Activated T-helper 2 cell treated with anti-CD3 and anti-CD28 coated beads, Interferon-gamma antibody, Interleukin-2, Interleukin-4, amounts not matched to agents 10 μg/mL and 5 μg/mL and 100 μg/mL, durations not matched to agents 14 hours and 24 hours and 36 hours (primary cell): ENCODE measurements at places on chromosomes 11 and 22.
A peak's percentile ranks its signal among the peaks of the same experiment; 100 is the strongest.

GRCh38 chr22:27990879-27991278 lies 71.8 kb upstream of the PITPNB start:
- no peak overlapping the region for H3K4me3 ChIP-seq
- H3K27me3 ChIP-seq: no peaks in the 10 kb centered on the region
- DNase-seq: no peak
- H3K36me3 ChIP-seq: no peaks in the 10 kb centered on the region
- peaks cover 2% of the 10 kb centered on the region for H3K4me1 ChIP-seq

- no peak for DNase-seq
- no peak overlapping the region for H3K4me3 ChIP-seq
- H3K4me1 ChIP-seq: no peaks in the 10 kb centered on the region
- H3K27me3 ChIP-seq: no peaks in the 10 kb centered on the region
- H3K27ac ChIP-seq: no peak overlapping the region
- H3K36me3 ChIP-seq: no peaks in the 10 kb centered on the region
Observed at GRCh38 chr11:17002543-17002942, 11.7 kb downstream of the PLEKHA7 start.

GRCh38 chr22:47619631-47620030 lies 857.2 kb downstream of the TBC1D22A start:
- H3K4me1 ChIP-seq: no peaks in the 10 kb centered on the region
- H3K36me3 ChIP-seq: no peaks in the 10 kb centered on the region
- no peak overlapping the region for H3K4me3 ChIP-seq
- no peak for DNase-seq

- no peak overlapping the region for H3K27ac ChIP-seq
- H3K36me3 ChIP-seq: peaks cover 84% of the 10 kb centered on the region
- peaks cover 12% of the 10 kb centered on the region for H3K4me1 ChIP-seq
- no peaks in the 10 kb centered on the region for H3K27me3 ChIP-seq
- no peak overlapping the region for H3K4me3 ChIP-seq
Observed at GRCh38 chr11:71459076-71459766, 6.2 kb downstream of the NADSYN1 start.

- H3K4me1 ChIP-seq: peaks cover 31% of the 10 kb centered on the region
- peak overlapping the region; percentile 90 for H3K4me3 ChIP-seq
- peaks cover 7% of the 10 kb centered on the region for H3K36me3 ChIP-seq
- peak overlapping the region; percentile 82 for H3K27ac ChIP-seq
- H3K27me3 ChIP-seq: no peaks in the 10 kb centered on the region
- no peak for DNase-seq
Observed at GRCh38 chr11:46594374-46594700, 514 bp upstream of the AMBRA1 start.

DNA sequence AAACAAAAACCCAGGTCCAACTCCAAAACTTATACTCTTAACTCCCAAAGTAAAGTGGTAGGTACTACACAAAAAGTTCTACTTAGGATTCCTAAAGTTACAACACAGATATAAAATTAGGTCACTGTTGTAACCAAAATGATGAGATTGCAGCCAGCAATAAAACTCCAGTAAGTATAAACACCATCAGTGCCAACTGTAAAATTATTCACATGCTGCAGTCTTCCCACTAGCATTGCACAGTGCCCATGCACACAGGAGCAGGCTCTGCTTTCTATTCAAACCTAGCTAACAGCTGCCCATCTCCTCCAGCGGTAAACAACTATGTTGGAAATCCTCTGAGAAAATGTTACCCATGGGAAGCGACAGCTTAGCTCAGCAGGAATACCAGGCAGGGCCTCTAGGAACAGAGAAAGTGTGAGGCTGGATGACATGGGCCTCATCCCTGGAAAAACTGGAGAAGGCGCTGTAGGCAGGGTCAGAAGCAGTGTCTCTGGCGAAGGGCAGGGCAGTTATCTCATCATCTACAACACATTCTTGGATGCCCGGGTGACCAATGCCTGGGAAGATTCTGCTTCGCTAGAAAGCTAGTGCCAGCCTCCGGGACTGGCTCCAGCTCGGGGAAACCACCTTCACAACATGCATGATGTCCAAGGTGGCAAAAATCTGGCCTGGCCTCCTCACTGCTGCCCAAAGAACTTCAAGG lies 9.1 kb downstream of the CPT1A start:
- H3K4me1 ChIP-seq: peaks cover 4% of the 10 kb centered on the region
- H3K27me3 ChIP-seq: no peaks in the 10 kb centered on the region
- H3K27ac ChIP-seq: no peak overlapping the region
- no peak for DNase-seq
- H3K36me3 ChIP-seq: peaks cover 10% of the 10 kb centered on the region

DNA sequence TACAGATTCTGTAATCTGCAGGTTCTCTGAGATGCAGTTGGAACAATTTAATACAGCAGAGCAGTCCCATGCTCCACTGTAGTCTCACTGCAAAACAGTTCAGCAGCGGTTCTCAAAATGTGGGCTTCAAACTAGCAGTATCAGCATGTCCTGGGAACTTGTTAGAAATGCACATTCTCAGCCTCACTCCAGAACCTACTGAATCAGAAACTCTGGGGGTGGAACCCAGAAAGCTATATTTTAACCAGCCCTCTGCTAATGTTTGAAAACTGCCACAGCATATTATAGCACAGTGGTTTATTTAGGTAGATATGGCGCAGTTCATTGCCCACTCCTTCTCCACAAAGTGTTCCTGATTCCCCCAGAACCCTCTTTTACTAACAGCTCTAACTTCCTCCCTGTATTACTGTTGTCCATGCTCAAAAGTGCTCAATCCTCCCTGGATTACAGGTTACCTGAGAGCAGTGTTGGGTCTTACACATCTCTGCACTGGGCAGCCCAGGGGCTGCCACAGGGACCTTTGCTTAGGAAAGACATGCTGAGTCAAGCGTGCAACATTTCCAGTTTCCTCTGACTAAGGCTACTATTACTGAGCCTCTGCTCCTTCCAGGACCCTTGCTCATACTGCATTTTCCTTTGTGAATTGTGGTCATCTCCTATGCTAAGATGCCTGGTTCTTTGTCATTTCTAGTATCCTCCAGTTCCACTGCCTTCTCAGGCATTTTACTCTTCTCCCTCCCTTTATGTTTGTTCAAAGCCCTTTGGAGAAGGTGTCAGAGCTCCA lies 7.7 kb upstream of the DGAT2 start:
- peaks cover 9% of the 10 kb centered on the region for H3K27me3 ChIP-seq
- H3K27ac ChIP-seq: no peak overlapping the region
- no peak overlapping the region for H3K4me3 ChIP-seq
- no peaks in the 10 kb centered on the region for H3K4me1 ChIP-seq

DNA sequence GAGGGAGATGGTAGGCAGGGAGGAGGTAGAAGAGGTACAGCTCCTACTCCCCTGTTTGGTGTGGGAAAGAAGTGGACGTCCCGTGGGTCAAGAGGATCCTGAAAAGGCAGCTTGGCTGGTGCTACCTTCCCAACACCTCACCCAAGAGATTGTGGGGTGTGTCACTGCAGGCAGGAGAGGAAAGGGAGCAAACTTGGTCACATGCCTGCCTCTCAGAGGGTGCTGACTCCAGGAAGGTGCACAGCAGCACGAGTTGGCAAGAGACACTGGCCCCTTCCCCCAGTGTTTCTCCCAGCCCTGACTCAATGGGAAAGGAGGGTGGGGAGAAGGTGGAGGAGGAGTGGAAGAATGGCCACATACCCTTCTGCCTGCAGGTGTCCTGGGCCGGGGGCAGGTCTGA lies 99.6 kb downstream of the CSNK2A3 start:
- H3K4me1 ChIP-seq: no peaks in the 10 kb centered on the region
- no peak overlapping the region for H3K4me3 ChIP-seq
- H3K36me3 ChIP-seq: no peaks in the 10 kb centered on the region
- H3K27me3 ChIP-seq: peaks cover 12% of the 10 kb centered on the region

DNA sequence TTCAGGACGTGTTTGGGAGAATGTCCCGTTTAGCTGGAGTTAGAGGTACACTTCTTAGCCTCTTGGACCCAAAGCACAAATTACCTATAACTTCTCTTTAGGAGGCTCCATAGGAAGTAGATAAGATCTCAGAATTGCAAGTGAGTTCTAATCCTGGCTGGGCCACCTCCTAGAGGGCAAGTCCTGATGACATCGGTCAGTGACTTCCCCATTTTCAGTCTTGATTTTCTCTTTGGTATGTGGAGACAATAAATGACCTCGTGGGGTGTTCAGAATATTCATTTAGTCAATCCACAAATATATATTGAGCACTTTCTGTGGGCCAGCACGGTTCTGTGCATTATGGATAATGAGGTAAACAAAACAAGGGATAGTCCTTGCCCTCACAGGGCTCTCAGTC lies 208.6 kb downstream of the CWF19L2 start:
- H3K27me3 ChIP-seq: no peaks in the 10 kb centered on the region
- H3K36me3 ChIP-seq: no peaks in the 10 kb centered on the region
- no peak overlapping the region for H3K27ac ChIP-seq
- no peaks in the 10 kb centered on the region for H3K4me1 ChIP-seq
- H3K4me3 ChIP-seq: no peak overlapping the region
- DNase-seq: no peak

DNA sequence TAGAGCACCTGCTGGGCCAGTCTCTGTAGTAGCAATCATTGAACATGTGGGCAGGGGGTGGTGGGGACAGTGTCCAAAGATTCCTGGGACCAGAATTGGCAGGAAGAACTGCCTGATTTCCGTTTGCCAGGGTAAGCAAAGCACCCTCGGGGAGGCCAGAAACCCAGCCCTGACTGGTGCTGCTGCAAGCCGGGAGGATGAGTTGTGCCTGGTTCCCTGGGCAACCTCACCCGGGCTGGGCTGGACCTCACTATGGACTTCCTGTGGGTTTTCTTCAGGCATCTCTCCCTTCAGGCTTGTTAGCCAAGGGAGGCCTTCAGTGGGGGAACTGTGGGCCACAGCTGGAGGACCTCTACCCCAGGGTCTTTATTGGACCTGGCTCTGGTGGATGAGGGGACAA lies 8.0 kb upstream of the POU2F3 start:
- no peaks in the 10 kb centered on the region for H3K4me1 ChIP-seq
- H3K4me3 ChIP-seq: no peak overlapping the region
- H3K27me3 ChIP-seq: peaks cover 23% of the 10 kb centered on the region

DNA sequence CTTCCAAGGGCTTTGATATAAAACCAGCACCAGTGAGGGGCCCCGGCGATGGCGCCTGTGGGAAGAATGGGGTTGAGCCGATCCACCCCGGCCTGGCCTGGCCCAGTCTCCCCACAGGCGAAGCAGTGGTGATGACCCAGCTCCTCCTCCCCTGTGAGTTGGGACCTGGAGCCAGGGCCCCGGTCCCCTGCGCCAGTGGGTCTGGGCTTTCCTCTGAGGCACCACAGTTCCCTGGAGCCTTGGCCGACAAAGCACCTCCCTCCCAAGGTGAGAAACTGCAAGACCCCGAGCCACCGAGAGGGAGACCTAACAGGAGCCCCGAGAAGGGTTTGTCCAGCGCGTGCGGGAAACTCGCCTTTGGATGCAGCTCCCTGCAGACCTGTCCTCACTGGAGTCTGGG lies 942.9 kb downstream of the BRD1 start:
- no peaks in the 10 kb centered on the region for H3K27me3 ChIP-seq
- H3K27ac ChIP-seq: no peak overlapping the region
- no peaks in the 10 kb centered on the region for H3K4me1 ChIP-seq
- DNase-seq: no peak
- no peak overlapping the region for H3K4me3 ChIP-seq

DNA sequence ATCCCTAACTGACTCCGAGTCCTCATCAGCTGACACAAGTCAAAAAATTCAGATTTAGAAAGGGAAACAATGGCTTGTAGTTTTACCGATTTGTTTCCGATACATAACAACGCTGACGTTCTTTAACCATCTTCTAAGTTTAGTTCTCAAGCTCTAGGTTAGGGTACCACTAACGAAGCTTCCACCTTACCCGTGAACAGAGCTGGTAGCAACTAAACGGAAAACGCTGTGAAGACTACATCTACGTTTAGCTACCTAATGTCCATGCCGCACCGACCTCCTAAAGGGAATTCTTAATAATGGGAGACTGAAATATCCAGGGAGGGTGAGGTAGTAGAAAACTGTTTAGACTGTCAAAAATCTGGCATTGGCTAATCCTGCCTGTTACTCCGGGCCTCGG lies 1.0 kb downstream of the NUP98 start:
- H3K4me1 ChIP-seq: peaks cover 34% of the 10 kb centered on the region
- H3K36me3 ChIP-seq: peaks cover 45% of the 10 kb centered on the region
- H3K27me3 ChIP-seq: no peaks in the 10 kb centered on the region
- H3K4me3 ChIP-seq: peak overlapping the region; percentile 98

DNA sequence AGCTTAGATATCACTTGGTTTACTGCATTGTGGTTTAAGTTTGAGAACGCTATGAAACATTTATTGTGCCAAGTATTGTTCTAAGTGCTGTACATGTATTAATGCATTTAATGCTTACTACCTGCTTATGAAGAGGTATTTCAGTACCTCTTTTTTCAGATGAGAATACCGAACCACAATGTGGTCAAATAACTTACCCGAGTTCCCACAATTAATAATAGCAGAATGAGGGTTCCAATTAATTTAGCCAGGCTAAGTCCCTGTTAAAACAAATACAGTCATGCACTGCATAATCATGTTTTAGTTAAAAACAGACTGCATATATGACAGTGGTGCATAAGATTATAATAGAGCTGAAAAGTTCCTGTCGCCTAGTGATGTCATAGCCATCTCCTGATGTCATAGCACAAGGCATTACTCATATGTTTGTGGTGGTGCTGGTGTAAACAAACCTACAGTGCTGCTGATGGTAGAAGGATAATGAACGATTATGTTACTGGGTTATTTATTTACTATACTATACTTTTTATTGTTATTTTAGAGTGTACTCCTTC lies 4.3 kb downstream of the ZC3H12C start:
- H3K27me3 ChIP-seq: peaks cover 22% of the 10 kb centered on the region
- H3K27ac ChIP-seq: no peak overlapping the region
- no peak overlapping the region for H3K4me3 ChIP-seq
- peaks cover 30% of the 10 kb centered on the region for H3K4me1 ChIP-seq

- H3K4me3 ChIP-seq: no peak overlapping the region
- peaks cover 12% of the 10 kb centered on the region for H3K27me3 ChIP-seq
- DNase-seq: no peak
Observed at GRCh38 chr11:35292279-35292678, 127.1 kb downstream of the SLC1A2 start.

- H3K27ac ChIP-seq: no peak overlapping the region
- H3K27me3 ChIP-seq: no peaks in the 10 kb centered on the region
- no peak overlapping the region for H3K4me3 ChIP-seq
- H3K36me3 ChIP-seq: peaks cover 9% of the 10 kb centered on the region
- no peak for DNase-seq
- H3K4me1 ChIP-seq: peaks cover 20% of the 10 kb centered on the region
Observed at GRCh38 chr11:47711225-47711624, 3.9 kb downstream of the AGBL2 start.

DNA sequence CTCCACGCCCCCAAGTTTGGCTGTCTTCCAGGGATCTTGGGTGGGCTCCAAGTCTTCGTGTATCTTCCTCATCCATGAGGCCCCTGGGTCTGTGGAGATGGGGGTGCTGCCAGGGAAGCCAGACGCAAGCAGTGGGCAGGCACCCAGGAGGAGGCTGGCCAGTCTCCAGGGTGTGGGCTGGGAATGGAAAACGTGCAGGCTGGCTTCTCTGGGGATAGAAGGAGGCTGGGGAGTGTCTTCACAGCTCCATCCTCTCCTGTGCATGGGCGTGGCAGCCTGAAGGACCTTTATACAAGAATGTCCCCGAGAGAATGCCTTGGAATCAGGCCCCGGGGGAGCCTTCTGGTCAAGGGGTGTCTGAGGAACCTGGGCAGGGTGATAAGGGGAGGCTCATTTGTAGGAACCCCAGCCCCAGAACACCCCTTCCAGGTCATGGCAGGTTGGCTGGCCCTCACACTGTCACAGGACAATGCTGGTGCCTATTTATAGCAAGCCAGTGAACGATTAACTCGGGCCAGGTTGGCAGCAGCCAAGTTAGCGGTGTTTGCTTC lies 14.0 kb downstream of the SGSM1 start:
- H3K27me3 ChIP-seq: peaks cover 6% of the 10 kb centered on the region
- DNase-seq: no peak
- H3K4me3 ChIP-seq: no peak overlapping the region
- peaks cover 3% of the 10 kb centered on the region for H3K36me3 ChIP-seq
- no peaks in the 10 kb centered on the region for H3K4me1 ChIP-seq

- H3K27me3 ChIP-seq: no peaks in the 10 kb centered on the region
- H3K4me3 ChIP-seq: no peak overlapping the region
- peaks cover 19% of the 10 kb centered on the region for H3K36me3 ChIP-seq
- DNase-seq: no peak
Observed at GRCh38 chr11:118909619-118910308, 16.0 kb downstream of the BCL9L start.
